Tibial artery (tissue), 4 donors: ENCODE measurements at places on chromosomes 7 and 10.

GRCh38 chr7:117828825-117829224, 44.4 kb downstream of the CTTNBP2 start:
- DNase-seq = no peak

DNA sequence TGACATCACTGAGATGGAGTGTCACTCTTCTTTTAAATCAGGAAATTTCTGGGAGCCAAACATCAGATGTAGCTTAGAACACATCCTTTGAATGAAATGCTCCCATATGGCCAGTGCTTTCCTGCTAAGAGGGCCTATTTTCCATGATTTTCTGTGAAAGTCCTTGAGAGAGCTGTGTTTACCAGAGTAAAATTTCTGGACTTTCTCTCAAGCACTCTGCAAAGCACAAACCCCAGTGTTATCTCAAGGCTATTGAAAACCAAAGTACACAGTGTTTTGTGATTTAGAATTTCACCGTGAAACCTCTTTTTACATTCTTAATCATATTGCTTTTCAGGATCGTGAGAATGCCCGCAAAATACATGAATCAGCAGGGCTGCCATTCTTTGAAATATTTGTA, 54.0 kb downstream of the PAPSS2 start:
- no peak for DNase-seq

DNA sequence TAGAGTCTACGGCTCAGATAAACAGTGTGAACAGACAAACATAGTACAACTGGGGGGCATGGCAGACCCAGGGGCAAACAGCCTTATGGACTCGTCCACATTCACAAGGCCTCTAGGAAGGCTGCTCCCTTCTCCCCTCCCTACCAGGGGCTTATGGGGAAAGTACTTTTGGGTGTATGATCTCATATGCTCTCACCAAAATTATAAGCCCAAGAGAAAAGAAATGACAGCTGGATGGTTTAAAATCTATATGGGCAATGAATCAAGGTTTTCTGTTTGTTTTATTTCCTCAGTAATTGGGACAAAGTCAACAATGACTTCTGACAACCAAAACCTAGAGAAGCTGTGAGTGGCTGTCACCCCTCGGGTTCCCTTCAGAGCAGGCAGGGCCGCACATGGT, 144.4 kb downstream of the PKD1L1 start:
- DNase-seq = no peak

GRCh38 chr7:14717816-14718215, 184.7 kb downstream of the DGKB start:
- no peak for DNase-seq

- DNase-seq = no peak
These were observed 50.0 kb downstream of the CALD1 start for GRCh38 chr7:134829380-134829986.

DNA sequence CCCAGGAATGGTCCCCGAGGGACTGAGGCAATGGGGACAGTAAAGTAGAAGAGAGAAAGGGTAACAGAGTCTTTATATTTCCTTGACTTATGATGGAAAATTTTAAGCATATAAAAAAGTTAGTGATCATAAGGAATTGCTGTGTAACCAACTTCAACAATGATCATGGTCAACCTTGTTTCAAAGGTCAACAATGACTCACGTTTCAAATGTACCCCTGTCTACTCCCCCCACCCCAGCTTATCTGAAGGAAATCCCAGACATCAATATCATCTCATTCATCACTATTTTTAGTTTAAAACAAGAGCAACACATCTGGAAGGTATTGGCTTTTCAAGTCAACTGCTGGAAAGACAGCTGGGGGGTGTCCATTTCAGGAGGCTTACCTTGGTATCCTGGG, 92.9 kb downstream of the SMURF1 start:
- DNase-seq = no peak

GRCh38 chr7:124057872-124058271, 25.0 kb upstream of the TMEM229A start:
- no peak for DNase-seq
